T follicular helper cell (primary cell): ENCODE measurements at places on chromosomes 7 and 10.

GRCh38 chr10:86522510-86522855 is 891 bp upstream of the WAPL start:
- no peak for DNase-seq

- DNase-seq: no peak
Measured at GRCh38 chr10:77603534-77603927, 34.1 kb downstream of the KCNMA1 start.

- DNase-seq: no peak
Measured at GRCh38 chr7:126838194-126838593, 414.5 kb downstream of the GRM8 start.

GRCh38 chr7:2072042-2072441 is 160.7 kb downstream of the MAD1L1 start:
- DNase-seq: no peak

- DNase-seq: no peak
Measured at GRCh38 chr7:71752171-71752935, 620.4 kb downstream of the GALNT17 start.
